ENCODE measurements at places on chromosomes 5 and 9.

DNA sequence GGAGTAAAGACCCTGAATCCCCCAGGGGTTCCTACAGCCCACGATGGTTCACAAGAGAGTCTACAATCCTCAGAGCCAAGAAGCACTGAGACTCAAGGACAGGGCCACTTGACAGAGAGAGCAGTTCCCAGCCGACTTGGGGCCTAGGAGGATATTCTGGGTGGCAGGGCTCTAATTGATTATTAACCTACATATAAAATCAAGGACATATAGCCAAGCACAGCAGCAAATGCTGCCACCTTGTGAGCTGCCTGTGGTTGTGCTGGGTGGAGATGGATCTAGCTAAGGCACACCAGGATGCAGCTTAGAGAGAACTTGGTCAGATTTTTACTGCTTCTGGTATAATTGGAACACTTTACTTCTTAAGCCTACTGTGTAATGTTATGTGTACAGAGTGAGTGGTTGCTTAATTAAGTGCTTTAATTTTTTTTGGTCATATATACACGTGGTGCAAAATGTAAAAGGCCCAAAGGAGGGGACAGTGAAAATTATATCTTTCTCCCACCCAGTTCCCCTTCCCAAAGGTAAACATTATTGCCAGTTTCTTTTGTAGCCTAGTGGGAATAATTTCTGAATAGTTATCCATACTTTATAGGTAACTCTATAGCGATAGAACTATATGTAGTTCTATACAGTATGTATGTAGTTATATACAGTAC lies 78.8 kb downstream of the F2RL2 start:
- no peak for DNase-seq

DNA sequence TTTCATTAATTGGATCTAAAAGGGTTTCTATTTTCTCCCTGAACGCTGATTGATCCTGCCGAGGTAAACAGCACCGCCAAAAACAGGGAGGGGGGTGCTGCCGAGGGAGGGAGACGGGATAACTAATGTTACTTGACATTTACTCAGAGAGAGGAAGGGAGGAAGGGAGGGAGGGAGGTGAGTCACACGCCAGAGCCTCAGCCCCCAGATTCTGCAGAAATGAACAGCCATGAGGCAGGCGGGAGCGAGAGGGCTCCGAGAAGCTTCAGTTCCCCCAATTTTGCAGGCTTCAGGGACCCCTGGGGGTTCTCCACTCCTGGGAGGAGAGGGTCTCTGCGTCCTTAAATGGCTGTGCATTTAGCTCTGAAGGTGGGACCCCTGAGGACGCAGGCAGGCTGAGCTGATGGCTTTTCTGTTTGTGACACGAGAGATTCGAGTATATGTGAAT lies 59.1 kb upstream of the IER5L start:
- DNase-seq = no peak

DNA sequence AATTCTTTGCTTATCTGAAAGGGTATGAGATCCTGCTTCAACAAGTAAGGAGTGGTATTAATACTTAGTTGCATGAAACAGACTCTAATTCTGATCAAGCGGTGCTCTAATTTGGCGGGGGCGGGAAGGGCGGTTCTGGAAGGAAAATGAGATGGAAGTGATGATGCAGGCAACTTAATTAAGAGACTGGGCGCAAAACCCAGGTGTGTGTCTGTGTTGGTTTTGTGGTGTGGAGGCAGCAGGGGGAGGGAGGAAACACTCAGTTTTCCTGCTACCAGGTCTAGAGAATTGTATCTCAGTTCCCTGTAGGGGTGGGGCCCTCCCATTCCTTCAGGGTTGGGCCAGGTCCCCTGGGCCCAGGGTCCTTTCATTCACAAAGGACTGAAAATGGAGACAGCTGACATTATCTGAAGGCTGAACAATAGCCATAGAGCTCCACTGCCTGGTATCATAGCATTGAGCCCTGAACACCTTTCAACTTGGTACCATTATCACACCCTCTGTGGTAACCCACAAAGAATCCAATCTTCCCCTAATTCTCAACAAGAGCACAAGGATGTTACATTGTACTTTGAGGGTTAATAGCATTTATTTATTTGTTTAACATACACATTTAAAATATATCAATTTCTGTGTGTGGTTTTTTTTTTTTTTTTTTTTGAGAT lies 17.2 kb upstream of the C5orf47 start:
- DNase-seq = no peak

- DNase-seq = no peak
Measured at GRCh38 chr5:113295111-113295539, 139.7 kb downstream of the TSSK1B start.

- no peak for DNase-seq
Measured at GRCh38 chr9:136187683-136188586, 17.0 kb downstream of the LHX3 start.

- DNase-seq = no peak
Measured at GRCh38 chr5:59999056-59999455, 105.5 kb upstream of the PDE4D start.

All from nucleus accumbens (tissue), 56 donors.